A549 treated with dexamethasone at 1 μM for 4 hours (cell line): ENCODE measurements at places on chromosomes 1 and 21. TPM values are rescaled to one million over a fixed set of nuclear protein-coding genes. Genes with fewer than 3 reads are reported as not detected.

The GPR25 gene
- not detected in 5 replicates for total RNA-seq

The PBX1 gene
- 9.5 to 18.0 TPM (median 15.8 TPM) in 5 replicates for total RNA-seq

The AKNAD1 gene
- total RNA-seq, result 1.3 to 1.8 TPM (median 1.7 TPM) in 5 replicates

The BRDT gene
- not detected in 5 replicates for total RNA-seq
